ENCODE measurements at places on chromosomes 3 and 15. TPM values are rescaled to one million over a fixed set of nuclear protein-coding genes. Genes with fewer than 3 reads are reported as not detected.

DNA sequence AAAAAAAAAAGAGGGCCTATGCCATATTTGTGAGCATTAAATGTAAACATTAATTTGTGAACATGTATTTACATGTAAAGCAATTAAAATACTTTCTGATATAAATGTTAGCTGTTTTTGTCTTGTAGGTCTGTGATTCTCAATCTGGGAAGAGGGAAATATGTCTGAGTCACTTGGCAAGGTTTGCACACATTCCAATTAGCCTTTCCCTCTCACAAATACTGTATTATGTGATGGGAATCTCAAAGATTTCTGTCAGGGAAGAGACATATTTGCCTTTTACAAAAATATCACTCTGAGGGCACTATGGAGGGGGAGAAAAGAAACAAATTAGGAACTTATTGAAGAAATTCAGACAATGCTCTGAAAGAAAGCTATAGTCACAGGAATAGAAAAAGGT is 483.6 kb downstream of the GBE1 start:
- DNase-seq: no peak

GRCh38 chr3:60573494-60573893 is 677.8 kb downstream of the FHIT start:
- DNase-seq: no peak

DNA sequence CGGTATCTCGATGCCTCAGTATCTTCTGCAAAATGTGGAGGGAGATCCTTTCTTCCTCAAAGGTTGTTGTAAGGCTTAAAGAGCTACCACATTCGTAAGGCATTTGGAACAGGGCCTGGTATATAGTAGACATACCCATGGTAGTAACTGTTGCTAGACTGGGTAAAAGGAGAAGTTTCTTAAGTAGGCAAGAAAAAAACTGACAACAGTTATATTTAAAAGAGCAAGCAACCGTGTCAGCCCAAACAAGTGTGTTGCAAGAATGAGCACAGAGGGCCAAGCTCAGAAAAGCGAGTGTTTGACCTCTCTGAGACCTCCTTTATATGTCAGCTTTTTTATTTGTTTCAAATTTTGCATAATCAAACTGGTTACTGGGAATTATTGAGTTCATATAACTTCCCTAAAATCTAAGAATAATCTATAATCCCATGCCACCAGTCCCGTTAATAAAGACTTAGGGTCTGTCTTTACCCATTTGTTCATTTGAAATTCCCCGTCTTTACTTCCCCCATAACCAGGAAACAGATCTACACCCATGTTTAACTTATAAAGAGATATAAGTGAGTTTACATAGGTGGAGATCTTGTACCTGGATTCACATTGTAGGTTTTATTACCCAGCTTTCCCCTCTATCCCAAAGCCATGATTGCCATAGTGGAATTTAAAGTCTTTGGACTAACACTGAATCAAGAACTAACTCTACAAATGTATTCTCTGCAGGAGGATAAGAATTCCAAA is 7.3 kb downstream of the B3GNT5 start:
- DNase-seq: no peak

- DNase-seq: no peak
Measured at GRCh38 chr15:90889736-90890456, 5.6 kb downstream of the FES start.

GRCh38 chr3:58175187-58175436 is 35.7 kb downstream of the DNASE1L3 start:
- no peak for DNase-seq

DNA sequence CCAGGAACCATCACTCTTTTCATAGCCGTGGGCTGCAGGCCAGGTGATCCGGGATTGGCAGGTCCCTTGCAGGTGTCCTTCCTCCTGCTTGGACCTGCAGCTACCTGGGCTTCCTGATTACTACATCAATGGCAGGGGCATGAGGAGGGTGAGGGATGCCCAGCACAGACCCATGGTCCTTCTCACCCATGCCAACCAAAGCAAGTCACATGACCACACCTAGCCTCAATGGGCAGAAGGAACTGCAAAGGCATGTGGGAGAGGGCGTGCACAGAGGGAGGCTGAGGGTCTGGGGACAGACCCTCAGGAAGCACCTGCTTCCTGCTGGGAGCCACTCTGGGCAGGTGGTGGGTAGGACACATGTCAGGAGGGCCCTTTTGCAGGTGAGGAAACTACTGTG is 105.2 kb downstream of the NUP210 start:
- no peak for DNase-seq

DNA sequence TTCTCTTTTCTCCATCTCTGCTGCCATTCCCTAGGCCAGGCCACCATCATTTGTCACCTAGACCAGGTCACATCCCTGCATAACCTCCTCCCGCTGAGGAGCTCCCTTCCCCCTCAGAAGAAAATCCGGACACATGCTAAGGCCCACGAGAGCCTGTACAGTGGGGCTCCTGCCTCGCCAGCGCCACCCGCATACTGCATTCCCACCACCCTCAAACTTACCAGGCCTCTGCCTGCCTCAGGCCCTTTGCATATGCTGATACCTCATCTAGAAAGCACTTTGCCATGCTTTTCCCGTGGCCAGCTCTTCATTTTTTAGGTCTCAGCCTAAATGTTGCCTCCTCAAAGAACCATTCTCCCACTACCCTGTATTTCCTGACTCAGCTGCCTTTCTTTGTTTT is 220.1 kb upstream of the CTDSPL start:
- no peak for DNase-seq

DNA sequence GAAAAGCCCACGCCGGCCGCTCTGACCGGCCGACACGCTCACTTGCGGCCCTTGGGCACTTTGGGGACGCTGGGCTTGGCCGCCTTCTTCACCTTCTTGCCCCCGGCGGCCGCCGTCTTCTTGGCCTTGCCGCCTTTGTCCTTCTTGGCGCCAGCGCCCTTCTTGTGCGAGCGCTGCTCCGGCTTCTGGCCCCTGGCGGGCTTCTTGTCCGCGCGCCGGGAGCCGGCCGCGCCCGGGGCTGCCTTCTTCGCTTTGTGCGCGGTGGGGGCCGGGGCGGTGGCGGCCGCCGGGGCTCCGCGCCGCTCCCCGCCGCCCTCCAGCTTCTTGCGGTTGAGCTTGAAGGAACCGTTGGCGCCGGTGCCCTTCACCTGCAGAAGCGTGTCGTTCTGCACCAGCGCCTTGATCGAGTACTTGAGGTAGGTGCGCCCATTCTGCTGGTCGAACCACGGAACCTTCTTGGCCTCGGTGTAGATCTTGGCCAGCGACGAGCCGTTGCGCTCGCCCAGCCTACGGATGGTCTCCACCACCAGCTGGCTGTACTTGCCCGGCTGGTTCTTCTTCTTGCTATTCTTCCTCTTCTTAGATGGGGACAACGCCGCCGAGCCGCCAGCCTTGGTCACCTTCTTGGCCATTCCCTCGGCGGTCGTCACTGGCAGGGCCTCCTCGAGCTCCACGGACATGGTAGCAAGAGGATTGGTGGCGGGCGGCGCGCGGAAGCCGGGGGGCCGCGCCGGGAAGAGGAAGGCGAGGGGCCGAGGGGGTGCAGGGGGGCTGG is 36.7 kb downstream of the HMCES start:
- peak; percentile 38 for DNase-seq

The RGMA gene
- 17.5 TPM for total RNA-seq

The CD96 gene
- total RNA-seq: 7.5 TPM

The NR2E3 gene
- total RNA-seq: 3.0 TPM
